ENCODE measurements at places on chromosomes 3 and 15.
A peak's percentile ranks its signal among the peaks of the same experiment; 100 is the strongest.

DNA sequence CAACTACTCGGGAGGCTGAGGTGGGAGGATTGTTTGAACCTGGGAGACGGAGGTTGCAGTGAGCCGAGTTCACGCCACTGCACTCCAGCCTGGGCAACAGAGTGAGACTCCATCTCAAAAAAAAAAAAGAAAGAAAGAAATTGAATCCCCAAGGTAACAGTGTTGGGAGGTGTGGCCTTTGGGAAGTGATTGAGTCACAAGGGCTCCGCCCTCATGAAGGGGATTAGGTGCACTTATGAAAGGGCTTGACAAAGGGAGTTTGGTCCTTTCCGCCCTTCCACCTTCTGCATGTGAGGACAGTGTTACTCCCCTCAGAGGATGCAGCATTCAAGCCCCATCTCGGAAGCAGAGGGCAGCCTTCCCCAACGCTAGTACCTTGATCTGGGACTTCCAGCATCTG, 21.3 kb downstream of the POC1A start:
- no peak for DNase-seq

DNA sequence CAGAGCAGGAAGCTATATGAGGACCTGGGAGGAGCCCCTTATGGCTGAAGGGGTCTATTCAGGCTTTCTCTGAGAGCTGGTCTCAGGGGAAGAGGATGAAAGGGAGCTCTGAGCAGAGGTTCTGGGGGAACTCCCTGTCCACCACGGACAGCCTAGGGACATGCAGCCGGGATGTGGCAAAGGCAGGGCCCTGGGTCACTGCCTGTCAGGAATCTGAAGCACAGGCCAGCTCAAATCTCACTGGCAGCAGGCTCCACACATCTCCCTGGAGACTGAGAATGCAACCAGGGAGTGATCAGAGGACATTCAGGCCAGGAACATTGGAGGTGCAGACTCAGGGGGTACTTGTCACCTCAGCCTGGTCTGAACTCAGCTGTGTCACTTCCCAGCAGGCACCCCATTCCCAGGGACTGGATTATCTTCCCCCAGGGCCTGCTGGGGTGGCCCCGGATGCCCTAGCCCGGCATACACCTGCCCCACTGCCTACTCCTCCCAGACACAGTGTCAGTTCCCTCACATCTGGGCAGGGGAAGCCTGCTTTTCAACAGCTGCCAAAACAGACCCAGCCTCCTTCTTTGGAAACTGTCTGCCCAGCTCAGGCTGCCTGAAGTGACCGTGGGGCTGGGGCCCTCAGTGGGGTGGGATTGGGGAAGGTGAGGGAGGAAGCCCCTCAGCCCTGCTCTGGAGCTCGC, 18.3 kb upstream of the SEMA3F start:
- DNase-seq: no peak

GRCh38 chr3:49248840-49249227, 28.2 kb downstream of the C3orf62 start:
- DNase-seq: peak; percentile 25

DNA sequence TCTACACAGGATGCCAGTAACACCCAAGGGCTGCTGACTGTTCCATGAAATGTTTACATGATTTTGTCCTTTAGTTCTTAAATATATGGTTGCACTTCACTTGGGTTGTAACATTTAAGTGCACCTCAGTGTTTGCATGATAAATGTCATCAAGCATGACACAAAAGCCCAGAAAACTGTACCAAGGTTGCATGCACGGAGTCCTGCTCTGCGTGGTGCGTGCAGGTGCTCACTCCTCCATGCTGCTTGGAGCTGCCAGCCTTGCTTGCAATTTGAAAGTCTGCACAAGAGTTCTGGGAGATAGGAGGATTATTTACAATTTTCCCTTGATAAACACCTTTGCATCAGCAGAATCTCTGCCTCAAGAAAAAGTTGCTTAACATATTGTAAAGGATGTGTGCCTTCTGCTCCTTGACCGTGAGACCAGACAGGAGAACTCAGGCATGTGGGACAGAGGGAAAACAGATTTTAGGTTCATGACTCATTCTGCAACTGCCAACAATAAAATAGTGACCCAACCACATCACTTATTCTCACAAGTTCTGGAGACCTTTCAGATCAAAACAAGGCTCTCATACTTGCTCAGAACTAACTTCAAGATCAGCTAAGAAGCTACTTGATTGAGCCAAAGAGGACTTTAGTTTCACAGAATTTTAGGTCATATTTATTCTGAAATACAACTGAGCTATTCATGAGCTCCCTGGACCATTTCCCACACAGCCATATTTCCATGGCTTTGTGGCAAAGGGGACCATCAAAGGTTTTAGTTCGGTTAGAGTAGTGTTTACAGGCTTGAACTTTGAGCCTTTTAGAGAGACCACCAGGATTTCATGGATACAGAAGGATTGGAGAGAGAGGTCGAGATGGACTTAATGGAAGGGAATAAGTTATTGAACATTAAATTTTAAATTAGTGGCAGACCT, 128.4 kb upstream of the ZBED2 start:
- DNase-seq: no peak

- peak; percentile 23 for DNase-seq
Measured at GRCh38 chr3:2921903-2922302, 188.3 kb downstream of the IL5RA start.

DNA sequence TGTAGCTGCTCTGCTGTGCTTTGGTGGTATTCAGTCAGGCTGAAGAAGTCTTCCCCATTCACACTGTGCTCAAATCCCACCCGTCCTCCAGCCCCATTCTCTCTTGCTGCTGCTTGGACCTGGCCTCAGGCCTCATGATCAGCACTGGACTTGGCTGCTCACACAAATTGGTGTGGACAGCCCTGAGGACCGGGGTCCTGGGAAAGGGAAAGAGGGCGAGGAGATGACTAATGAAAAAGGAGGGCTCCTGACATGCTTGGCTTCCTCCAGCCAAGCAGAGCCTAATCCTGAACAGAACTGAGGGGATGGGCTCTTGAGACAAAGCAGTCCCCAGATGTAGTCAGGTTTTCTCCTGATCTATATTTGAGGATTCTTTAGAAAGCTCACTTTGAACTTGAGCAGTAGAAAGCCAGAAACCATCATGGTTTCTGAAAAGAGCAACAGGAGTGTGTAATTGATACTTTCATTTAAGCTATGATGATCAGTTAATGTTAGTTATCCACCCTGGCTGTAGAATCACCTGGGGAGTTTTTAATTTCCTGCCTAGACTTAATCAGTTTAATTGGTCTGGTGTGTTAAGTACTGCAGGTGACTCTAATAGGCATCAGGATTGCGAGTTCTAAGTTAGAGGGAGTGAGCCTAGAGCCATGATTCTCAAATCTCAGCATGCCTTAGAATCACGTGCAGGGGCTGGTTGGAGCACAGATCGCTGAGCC, 79.4 kb upstream of the THBS1 start:
- no peak for DNase-seq

DNA sequence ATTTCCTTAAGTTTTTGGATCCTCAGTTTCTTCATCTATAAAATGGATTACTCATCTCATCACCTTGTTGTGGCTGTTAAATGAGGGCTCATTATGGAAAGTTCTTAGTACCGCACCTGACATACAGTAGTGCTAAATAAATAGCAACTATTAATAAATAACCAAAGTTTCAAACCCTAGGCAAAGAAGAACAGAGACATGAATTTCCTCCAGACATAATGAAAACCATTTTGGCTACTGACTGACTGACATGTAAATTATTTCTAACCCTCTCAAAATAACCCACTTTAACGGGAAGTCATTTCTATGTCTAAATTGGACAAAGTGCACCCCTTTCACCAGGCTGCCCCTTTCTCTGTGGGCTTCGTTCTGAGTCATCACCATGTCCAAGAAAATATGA, 17.4 kb upstream of the KLHL6 start:
- DNase-seq: no peak
